ENCODE measurements at places on chromosomes 6 and 20.

DNA sequence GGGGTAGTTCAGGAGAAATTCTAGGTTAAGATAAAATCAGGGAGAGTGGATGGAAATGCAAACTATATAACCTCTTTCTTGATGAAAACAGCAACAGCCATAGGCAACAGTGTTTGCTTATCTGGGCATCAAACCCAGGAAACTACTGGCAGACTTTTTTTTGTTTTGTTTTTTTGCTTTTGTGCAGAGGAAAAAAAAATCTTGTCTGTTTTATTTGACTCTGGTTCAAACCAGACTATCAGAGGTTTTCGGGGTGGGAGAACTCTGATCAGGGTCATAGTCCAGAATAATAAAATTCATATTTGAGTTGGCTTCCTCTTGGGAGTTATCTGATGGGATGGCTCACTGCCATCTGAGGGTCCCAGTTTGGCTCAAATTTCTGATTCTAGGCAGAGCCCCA lies 88.8 kb upstream of the ZNFX1 start:
- DNase-seq, result no peak

DNA sequence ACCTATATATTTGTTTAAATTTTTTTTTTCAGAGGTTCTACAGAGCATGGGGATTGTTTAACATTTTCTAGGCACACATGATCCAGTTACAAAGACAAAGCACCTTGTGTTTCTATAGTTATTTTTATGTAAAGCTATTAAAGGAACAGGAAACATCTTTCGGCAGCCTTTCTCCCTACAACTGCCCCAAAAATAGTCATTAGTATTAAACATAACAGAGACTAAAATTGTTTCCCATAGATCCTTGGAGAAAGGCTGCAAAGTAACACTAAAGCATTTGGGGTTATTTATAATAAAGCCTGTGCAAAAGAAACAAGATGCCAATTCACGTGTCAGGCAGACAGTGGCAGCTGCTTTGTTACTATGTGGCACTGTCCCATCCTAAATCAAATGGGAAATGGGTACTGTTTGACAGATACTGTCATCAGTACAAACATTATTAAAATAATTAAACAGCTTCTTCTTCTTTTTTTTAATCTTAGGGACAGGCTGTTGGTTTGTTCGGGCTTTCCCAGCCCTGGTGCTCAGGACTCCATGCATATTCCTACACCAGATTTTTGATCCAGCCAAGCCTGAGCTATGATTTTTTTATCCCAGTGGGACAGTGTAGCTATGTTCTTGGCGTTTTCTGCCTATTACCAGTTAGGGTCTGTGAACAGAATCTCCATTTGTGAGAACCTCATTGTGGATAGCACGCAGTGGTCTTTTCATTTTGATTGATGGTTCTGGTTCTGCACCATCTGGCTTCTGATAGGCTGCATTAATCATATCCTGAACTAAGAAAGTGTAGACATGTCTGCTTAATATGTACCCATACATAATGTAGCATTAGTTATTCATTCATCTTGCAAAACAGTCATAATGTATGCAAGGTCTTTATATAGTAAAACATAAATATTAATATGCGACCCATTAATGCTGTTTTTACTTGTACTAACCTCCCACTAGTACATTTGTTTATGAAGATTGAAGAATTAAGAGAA lies 460.4 kb upstream of the SOX4 start:
- no peak for DNase-seq

GRCh38 chr20:50403565-50404418 lies 106.4 kb upstream of the PTPN1 start:
- DNase-seq, result no peak

DNA sequence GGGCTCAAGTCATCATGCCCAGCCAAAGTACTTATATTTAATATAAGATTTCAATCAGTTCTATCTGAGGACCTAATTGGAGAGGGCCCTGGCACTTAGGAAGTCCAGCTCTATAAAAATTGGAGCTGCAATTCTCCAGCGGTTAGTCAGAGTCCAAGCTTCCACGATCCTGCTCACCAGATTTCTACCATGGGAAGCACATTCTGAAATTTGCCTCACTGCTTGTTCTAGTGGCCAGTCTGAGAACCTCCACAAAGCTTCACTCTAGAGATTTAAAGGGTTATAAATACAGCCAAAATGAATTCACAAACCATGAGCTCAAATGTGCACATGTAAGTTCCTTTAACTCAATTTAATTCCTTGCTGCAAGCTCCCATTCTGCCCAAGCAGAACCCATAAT lies 33.5 kb downstream of the PNLDC1 start:
- no peak for DNase-seq

DNA sequence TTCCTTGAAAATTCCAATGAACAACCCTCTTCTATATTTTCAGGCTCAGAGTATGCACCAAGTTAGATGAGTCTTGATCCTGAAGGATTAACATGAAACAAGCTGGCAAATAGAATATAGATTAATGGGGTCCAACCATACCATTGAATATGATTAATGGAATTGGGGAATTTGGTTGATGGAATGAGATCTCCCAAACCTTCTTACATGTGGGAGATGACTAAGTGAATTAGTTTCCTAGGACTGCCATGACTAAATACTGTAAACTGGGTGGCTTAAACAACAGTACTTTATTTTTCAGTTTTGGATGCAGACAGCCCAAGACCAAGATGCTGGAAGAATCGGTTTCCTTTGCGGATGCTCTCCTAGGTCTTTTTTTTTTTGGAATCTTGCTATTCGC lies 347.0 kb downstream of the QKI start:
- no peak for DNase-seq

- DNase-seq, result no peak
These were observed 41.5 kb upstream of the SMIM28 start for GRCh38 chr6:138336221-138336620.

DNA sequence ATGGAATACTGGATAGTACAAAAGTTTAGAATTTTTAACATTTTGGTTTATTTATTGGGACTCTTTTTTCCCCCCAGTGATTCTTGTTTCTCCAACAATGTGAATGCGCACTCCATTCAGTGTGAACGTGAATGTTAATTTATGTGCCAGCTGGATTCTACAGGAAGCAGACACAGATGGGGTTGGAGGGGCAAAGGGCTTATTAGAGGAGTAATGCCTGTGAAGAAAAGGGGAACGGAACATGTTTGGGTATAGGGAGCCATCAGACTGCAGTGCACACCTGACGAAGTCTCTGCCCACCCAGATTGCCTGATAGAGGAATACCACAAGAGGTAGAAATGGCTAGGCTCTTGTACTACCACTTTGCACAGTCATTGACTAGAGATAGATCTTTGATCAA lies 48.2 kb downstream of the PTPRA start:
- DNase-seq, result no peak

DNA sequence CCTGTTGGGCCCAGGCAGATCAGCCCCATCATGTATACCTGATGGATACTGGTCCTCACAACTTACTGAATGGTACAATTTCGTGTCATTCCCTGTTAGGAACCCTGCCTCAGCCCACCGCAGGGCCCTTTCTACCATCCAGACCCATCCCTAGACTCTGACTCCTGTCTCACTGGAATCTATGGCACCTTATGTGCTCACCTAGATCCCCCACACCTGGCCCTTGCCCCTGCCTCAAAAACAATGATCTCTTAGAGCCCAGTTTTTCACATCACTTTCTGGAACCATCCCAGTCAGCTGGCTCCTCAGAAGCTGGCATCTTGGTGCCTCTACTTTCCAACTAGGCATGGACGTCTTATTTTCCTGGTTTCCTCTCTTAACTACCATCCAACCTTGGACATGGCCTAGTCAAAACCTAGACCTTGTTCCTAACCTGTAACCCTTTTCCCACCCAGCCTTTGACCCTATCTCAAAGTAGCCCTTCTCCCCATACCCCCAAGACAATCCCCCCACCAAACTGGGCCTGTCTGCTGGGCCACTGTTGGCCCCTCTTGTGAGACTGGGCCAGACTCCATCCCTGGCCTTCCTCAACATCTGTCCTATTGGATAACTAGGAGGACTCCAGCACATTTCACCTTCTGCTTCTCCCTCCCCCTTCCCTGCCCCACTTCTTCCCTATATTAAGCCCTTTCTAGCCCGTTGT lies 981 bp downstream of the HM13 start:
- no peak for DNase-seq

GRCh38 chr6:11231564-11232192 lies 790 bp downstream of the NEDD9 start:
- DNase-seq, result no peak

DNA sequence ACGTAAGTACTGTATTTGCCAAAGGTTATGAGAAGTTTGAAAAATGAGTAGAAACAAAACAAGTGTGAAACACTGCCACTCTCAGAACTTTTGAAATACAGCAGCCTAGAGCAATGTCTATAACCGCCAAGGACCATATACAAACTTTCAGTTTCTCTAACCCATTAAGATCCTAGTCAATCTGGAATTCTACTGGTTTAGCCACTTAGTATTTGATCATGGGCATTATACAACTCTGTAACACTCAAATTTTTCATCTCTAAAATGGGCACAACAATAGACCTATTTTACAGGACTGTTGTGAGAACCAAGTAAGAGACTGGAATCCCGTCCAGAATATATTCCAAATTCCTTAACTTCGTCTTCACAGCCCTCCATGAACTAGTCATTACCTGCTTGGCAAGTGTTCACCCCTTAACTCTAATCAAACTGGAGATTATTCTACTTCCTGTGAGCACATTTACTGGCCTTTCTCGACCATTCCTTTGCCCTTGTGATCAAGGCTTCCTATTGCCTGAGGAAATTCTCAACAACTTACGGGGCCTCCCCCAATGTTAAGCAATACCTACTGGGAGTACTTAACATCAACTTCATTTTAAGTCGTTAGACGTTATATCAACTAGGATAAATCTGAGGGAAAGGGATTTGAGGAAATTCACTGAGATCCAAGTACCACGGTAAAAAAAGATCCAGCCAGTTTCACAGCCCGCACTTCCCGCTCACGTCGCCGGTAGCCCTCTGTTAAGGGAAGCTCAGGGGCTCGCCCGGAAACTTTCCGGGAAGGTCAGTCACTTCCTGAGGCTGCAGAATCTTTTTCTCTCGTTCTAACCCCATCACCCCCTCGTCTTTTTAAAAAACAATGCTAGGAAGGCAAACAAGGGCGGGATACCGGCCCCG lies 1.1 kb downstream of the EIF2S2 start:
- DNase-seq, result no peak

- DNase-seq, result no peak
These were observed 25.9 kb downstream of the GNAS start for GRCh38 chr20:58878399-58878798.

DNA sequence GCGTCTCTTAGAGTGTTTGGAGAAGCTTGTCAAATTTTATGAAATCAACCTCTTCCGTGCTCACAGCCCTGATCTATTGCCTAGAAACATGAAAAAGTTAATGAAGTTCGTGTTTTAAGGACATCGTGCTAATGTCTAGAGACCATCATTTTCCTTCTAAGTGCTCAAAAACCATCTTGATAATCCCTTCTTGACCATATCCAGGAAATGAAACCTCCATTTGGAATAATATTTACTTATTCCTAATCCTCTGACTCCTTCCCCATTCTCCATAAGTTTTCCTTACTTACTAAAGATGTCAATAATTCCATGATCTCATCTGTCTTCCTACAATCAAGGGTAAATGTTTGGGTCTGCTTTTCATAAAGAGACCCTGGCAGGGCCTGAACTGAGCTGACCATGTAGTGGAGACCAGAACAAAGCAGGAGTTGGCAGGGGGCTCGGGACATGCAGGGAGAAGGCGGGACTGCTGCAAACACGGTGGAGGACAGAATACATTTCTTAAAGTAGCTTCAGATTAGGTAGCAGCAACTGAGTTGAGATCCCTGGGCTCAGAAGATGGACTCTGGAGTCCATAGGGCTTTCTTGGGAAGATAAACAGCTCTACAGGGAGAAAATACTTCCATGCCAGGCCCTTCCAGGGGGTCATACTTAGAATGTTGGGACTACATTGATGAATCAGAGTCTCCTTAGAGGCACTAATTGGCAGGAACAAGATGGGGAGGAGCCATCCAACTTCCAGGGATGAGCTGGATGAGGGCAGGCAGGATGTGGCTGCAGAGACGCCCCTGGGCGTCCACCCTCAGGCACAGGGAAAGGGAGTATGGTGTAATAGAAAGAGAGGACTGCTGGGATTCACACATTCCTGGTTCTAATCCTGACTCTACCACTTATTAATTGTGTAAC lies 100.7 kb downstream of the RIN2 start:
- DNase-seq, result no peak

- DNase-seq, result peak; percentile 67
These were observed at the start of gene POU3F2 for GRCh38 chr6:98834060-98835031. Gene POU3F2 (plus strand): TSS chr6:98834574. CDS start chr6:98834874, 300 bp downstream.

DNA sequence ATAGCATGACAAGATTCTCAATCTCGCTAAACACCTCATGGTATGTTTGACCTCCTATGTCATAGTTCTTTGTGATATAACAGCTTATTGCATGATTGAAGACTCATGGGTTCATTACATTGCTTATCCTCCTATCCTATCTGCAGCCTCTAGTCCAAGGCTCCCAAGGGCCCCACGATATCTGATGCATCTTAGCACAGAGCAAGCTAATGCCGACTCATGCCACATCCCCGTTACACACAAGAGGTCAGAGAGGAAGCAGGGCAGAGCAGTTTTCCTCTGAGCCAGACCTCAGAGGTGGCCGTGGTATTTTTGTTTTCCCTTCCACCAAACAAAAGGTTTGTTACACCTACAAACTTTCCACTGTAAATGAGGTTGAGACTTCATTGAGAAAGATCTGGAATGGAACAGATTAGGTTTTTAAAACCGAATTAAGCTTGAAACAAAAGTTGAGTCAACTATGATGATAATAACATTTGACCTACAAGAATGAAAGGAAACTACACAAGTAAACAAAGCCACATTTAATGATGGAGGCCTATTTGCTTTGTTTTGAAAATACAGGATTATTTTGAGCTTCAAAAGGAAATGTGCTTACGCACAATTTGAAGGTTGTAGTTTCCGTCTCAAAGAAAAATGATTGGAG lies 133.9 kb upstream of the MYLIP start:
- DNase-seq, result no peak

GRCh38 chr6:125300992-125301434 lies 754 bp downstream of the HDDC2 start:
- no peak for DNase-seq

DNA sequence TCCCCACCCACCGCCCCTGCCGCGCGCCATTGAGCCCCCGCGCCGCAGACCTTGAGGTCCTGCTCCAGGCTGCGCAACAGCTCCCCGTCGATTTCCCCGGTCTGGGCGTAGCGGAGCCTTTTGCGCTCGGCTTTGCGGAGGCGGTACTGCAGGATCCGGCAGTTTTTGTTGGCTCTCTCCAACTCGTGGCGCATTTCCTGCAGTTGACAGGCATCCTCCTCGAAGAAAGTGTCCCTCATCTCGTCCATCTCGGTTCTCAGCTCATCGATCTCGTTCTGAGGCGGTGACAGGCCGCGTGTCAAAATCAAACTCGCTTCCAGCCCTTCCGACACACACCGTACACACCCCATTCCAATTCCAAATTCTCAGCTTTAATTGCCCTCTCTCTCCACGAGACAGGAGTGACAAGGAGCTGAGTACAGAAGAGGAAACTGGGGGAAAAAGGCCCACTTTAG lies 4.3 kb downstream of the MTCL3 start:
- DNase-seq, result peak; percentile 35

GRCh38 chr6:39910164-39910563 lies 24.1 kb downstream of the MOCS1 start:
- no peak for DNase-seq

GRCh38 chr6:91087908-91088307 lies 501.0 kb upstream of the MAP3K7 start:
- DNase-seq, result no peak

GRCh38 chr6:168574075-168574698 lies 133.2 kb downstream of the SMOC2 start:
- no peak for DNase-seq

GRCh38 chr6:82779041-82779440 lies 286.6 kb downstream of the UBE3D start:
- no peak for DNase-seq
